ENCODE measurements at places on chromosomes 7 and 10. TPM values are rescaled to one million over a fixed set of nuclear protein-coding genes. Genes with fewer than 3 reads are reported as not detected.

DNA sequence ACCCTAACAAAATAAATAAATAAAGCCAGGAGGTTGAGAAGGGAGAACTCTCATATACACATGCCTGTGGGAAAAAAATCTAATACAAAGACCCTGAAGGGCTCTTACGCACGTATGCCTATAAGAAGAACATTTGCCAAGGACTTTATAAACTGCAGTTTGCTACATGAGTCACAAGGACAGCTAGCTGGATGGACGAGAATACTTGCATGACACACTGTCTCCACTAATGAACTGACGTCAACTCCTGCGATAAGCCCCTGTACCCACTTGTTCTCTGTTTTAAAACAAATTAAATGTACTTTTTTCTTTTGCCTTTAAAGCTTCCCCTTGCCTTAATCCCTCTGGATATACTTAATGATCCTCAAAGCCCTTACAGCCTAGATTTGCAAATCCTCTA lies 374.6 kb upstream of the GHITM start:
- no peak for DNase-seq

BLOC1S2 gene
- total RNA-seq, result 49.9 TPM

PIK3CG gene
- total RNA-seq, result 55.6 TPM

DNA sequence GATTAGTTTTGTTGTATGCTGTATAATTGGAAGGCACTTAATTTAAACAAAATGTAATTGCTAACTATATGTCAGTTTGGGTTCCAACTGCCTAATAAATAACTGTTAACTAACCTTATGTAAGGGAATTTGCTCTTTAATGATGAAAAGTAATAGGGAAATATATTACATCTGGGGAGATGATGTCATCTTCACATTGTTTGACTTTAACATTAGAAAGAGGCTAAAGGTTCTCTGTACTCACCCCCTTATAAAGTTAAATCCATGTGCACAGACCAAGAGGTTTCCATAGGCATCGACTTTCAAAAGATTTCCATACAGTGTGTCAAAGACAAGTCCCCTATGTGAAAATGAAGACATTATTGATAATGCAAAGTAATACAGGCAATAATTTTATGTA lies 87.6 kb downstream of the NT5C2 start:
- no peak for DNase-seq

EGR2 gene
- total RNA-seq, result 0.50 TPM

GRCh38 chr10:97607095-97607636 lies 17.6 kb downstream of the C10orf62 start:
- DNase-seq, result no peak

GRCh38 chr10:20768843-20769242 lies 128.3 kb downstream of the NEBL start:
- no peak for DNase-seq

DNA sequence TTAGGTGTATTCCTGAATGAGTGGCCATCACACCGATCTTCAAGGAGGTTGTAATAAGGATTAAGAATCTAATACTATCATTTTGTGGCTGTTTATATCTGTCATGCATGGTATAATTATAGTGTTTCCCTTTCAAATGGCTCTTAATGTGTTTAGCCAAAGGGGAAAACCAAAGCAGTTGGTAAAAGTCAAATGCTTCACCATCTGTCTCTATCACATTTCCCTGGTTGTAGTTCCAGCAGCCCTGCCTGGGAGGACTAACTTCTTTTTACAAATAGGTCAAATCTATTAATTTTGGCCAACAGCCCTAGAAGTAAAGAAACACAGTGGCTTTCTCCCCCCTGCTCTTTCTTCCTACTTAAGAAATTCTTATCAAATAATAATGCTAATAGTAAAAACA lies 56.7 kb downstream of the ZNF365 start:
- DNase-seq, result no peak

GRCh38 chr10:24397662-24398061 lies 188.7 kb downstream of the KIAA1217 start:
- DNase-seq, result no peak

- DNase-seq, result no peak
Observed at GRCh38 chr7:157717211-157718174, 380.7 kb downstream of the DNAJB6 start.

- no peak for DNase-seq
Observed at GRCh38 chr10:92542458-92542857, 31.4 kb downstream of the IDE start.

ZNF503 gene
- 0.26 TPM for total RNA-seq
